NCI-H1436 treated with DMSO at 0.1 percent for 48 hours (cell line): ENCODE measurements at places on chromosomes 16 and 17.

GRCh38 chr17:45333702-45334092 is 16.9 kb upstream of the MAP3K14 start:
- DNase-seq = no peak

- DNase-seq = no peak
These were observed 156.5 kb downstream of the FOXL1 start for GRCh38 chr16:86734543-86735460.

DNA sequence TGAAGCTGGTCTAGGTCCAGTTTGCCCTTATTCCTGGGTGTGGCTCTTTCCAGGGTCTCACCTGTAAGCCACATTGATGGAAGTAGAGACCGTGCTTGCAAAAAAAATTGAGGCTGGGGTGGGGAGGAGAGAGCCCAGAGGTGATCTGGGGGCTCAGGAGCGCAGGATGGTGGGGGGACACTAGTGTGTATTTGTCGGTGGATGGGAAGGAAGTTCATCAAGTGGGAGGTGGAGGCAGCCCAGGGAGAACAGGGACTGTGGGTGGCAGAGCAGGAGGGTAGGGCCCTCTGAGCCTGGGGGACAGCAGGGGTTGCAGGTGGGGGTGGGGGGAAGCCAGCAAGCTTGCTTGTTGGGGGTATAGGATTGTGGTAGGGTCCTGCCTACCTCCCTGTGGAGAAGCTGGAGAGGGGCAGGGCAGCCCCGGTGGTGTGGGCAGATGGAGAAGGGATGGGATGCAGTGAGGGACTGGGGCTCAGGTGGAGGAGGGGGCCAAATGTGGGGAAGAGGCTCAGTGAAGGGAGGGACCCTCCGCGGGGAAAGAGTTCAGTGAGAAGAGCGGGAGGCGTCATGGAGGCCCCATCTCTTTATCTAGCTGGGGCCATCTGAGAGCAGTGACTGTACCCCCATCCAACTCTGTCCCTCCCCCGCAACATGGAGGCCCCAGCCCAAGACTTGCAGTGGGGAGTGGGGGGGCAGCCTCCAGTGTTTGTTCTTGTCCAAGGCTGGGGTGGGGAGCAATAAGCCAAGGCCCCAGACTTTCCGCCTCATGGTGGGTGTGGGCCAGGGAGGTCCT is 17.2 kb upstream of the TMEM92 start:
- no peak for DNase-seq

- DNase-seq = no peak
These were observed 18.1 kb upstream of the WWOX start for GRCh38 chr16:78081341-78081740.

GRCh38 chr17:36136036-36136435 is 32.4 kb downstream of the CCL4 start:
- DNase-seq = no peak

GRCh38 chr16:22693638-22694340 is 120.2 kb upstream of the HS3ST2 start:
- DNase-seq = no peak

DNA sequence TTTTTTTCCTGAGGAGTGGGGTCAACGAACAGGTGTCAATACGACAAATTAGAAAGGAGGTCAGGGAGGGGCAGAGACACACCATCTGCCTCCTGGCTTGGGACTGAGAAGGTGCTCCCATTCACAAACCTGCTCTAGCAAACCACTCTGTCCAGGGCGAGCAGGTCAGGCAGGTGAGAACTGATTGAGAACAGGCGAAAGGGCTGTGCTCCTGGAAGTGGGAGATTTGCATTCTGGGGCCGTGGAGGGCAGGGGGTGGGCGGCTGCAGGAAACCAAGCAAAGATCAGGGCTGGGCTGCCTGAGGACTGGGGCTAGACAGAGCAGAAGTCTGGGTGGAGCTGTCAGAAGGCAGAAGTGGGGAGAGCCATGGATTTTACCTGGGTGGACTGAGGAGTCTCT is 98.9 kb upstream of the NLRP1 start:
- no peak for DNase-seq

DNA sequence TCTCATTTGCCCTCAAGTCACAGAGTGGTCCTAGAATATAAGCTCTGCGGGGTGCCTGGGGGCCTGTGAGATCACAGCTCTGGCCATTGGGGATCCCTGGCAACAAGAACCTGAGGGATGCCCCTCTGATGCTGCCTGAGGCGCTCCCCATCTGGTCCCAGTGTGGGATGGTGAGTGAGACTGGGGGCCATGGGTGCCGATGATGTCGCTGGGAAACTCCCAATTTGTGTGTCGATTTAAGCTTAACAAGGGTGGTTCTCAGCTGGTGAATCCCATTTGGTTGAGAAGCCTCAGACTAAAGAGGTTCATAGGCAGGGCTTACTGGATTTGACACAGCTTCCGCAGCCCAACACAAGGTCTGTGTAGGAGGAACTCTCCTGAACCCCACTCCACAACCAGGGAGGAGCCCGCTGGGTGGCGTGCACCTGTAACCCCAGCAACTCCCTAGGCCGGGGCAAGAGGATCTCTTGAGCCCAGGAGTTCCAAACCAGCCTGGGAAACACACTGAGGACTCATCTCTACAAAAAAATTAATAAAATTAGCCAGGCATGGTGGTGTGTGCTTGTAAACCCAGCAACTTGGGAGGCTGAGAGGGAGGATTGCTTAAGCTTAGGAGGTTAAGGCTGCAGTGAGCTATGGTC is 63.7 kb upstream of the SIAH1 start:
- DNase-seq = no peak

DNA sequence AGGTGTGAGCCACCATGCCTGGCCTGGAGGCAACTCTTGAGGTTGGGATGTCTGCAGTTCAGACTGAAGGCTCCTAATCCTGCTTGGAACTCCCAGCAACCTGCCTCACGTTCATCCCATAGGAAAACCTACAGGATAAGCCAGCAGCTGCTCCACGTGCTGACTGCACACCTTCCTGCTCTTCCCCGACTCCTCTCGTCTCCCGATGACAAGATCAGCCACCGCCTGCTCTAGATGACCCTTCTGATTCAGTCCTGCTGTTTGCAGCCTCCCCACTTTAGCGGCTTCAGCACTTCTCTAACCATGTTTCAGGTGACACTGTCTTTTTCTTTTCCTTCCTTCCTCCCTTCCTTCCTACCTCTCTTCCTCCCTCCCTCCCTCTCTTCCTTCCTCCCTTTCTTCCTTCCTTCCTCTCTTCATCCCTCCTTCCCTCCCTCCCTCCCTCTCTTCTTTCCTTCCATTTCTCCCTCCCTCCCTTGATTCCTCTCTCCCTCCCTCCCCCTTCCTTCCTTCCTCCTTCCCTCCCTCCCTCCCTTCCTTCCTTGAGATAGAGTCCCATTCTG is 61.8 kb downstream of the EMP2 start:
- DNase-seq = no peak

GRCh38 chr17:50908860-50909764 is 43.0 kb upstream of the TOB1 start:
- DNase-seq = no peak

DNA sequence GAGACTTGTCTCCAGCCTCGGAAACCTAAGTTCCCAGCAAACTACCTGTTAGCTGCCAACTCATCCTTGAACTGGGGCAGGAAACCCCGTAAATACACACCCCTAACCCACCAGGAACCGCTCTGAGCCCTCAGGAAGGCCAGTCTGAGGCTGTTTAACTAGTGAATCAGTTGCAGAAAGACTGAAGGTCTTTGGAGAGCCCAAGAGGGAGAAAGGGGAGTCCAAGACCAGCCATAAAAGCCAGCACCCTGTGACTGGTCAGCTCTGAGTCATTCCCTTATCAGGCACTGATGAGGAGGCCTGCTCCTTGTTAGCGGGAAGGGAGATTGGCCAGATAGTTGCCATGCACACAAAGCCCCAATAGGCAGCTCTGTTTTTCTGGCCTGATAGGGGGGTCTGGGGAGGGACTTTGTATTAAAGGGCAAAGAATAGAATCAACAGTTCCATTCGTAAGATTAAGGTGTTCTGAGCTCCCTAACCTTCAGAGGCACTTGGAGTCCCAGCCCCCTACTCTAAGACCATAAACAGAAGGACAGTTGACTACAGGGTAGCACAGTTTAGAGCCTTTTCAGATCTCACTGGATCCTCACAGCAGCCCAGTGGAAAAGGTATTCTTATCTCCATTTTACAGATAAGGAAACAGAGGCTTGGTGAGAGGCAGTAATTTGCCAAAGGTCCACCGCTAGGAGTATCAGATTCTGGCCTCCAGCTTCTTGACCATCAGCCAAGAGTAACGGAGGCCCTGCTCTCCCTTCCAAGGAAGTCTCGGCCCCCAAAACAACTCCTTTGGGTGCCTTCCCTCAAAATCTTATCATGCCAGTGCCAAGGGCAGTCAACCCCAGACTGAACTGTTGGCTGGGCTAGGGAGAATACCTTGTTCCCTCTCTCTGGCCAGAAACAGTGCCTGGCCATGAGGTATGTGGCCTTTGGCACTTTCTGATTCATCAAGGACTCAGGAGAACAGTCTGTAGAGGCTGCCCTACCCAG is 2.2 kb upstream of the KRT19 start:
- DNase-seq = no peak
